ENCODE measurements at places on chromosomes 1 and 21.
A peak's percentile ranks its signal among the peaks of the same experiment; 100 is the strongest.

- no peak for DNase-seq
These were observed 2.8 kb downstream of the PPIH start for GRCh38 chr1:42660907-42661500.

GRCh38 chr1:97877307-97877706, 43.5 kb downstream of the DPYD start:
- no peak for DNase-seq

DNA sequence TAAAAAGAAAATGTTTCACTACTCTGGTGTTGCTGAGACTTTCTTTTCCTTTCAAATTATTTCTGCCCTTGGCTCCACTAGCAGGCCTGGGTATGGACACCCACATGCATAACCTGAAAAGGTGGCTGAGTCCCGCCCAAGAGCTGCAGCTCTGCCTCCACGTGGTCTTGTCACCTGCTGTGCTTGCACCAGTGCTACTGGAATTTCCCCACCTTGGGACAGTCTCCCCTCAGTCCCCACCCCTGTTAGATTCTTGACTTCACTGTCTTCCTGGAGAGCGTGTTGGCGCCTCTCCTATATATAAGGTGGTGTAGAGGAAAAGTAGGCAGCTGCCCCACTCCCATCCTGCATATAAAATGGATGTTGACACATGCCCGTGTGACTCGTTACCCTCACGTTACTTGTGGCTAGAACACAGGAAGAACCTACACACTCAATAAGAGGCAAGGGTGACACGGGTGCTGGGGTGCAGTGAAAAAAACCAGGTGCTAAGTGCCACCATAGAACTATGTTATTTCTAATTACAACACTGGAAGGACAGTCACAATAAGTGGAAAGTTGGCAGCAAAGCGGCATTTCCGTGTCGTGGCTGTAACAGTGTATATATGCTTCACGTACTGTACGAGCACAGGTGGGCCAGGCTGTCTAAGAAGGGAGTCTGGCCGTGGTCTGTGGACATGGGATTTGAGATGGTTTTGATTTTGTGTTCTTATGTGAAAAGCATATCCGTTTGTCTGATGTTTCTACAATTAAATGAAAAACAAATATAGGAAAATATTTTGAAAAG, 61.0 kb downstream of the POFUT2 start:
- no peak for DNase-seq

GRCh38 chr1:41397753-41398330, 36.6 kb downstream of the FOXO6 start:
- no peak for DNase-seq

DNA sequence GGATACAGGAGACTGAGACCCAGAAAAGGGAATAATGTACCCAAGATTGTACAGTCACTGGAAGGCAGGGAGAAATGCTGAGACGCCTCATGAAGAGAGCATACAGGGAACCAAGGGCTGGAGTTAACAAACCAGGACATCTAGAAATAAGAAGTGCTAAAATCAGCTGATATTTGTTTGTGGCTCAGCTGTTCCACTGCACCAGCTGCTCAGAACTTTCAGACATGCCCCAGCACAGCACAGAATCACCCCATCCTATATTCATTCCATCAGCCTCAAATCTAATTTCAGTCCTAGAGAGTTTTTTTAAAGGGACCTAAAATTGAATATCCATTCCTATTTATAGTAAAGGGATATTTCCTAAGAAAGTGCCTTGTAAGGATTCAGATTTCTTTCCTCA, 60.2 kb downstream of the DAB1 start:
- no peak for DNase-seq

DNA sequence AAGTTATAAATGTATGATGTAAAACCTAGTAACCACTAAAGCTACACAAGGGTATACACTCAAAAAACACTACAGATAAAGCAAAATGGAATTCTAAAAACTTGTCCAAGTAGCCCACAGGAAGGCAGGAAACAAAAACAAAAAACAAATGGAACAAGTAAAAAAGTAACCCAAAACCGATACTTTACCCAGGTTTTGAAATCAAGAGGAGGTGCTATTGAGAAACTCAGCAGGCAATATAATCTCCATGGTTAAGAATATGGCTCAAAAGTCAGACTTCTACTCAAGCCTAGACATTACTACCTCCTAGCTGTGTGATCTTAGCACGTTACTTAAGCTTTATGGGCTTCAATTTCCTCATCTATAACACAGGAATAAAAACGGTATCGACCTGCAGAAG, 13.3 kb downstream of the RBBP5 start:
- DNase-seq = no peak

DNA sequence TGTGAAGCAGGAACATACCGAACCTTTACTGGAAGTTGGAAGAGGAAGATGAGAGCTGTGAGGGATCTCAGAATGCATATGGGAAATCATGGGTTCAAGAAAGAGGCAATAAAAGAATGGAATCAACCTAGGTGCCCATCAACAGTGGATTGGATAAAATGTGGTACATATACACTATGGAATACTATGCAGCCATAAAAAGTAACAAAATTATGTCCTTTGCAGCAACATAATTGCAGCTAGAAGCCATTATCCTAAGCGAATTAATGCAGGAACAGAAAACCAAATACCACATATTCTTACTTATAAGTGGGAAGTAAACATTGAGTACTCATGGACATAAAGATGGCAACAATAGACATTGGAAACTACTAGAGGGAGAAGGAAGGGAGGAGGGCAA, 40.4 kb downstream of the NIBAN1 start:
- DNase-seq = no peak

GRCh38 chr1:168170564-168171508, 7.9 kb upstream of the TIPRL start:
- no peak for DNase-seq

GRCh38 chr1:176602388-176603004, 139.5 kb downstream of the PAPPA2 start:
- no peak for DNase-seq

GRCh38 chr1:19122668-19123067, 87.4 kb downstream of the UBR4 start:
- DNase-seq = peak; percentile 47

- DNase-seq = peak; percentile 27
These were observed 618 bp downstream of the JAM2 start for GRCh38 chr21:25639551-25640201.

DNA sequence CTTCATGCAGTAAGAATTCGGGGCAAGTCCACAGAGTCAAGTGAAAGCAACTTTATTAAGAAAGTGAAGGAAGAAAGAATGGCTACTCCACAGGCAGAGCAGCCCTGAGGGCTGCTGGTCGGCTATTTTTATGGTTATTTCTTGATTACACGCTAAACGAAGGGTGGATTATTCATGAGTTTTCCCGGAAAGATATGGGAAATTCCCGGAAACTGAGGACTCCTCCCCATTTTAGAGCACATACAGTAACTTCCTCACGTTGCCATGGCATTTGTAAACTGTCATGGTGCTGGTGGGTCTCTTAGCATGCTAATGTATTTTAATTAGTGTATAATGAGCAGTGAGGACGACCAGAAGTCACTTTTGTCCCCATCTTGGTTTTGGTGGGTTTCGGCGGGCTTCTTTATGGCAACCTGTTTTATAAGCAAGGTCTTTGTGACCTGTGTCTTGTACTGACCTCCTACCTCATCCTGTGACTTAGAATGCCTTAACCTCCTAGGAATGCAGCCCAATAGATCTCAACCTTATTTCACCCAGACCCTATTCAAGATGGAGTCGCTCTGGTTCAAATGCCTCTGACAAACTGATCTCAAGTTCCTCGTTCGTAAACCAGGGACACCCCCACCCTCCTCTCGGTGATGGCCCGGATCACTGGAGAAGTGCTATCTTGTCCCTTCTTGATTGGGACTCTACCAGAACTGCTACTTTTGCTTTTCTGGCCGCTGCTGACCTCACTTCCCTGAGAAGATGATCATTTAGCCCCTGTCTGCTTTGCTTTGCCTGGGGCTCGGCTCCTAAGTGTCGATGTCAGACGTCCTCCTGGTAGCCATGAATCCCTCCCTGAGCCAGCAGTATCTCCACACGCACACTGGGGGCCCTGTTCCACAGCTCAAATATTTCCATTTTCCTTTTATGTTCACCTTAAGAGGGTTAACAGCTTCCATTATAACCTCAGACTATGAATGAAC, 48.8 kb downstream of the CLSTN1 start:
- DNase-seq = no peak

GRCh38 chr1:151562661-151563060, 22.6 kb downstream of the TUFT1 start:
- DNase-seq = no peak

DNA sequence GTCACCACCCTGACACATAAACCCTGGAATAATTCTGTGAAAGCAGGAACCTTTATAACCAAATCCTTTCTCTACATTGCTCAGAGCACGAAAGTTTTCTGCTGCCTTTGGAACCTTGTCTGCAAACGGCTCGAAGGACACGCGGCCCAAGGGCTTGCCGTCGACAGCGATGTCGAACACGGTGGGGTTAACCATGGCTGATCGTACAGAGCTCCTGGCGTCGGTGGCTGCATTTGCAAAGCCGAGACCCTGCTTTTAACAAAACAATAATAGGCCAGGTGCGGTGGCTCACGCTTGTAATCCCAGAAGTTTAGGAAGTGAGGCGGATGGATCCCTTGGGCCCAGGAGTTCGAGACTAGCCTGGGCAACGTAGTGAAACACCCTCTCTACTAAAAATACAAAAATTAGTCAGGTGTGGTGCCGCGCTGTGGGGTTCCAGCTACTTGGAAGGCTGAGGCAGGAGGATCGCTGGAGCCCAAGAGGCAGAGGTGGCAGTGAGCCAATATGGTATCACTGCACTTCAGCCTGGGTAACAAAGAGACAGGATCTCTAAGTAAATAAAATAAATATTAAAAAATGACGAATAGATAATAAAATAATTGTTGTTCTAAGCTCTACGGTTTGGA, 2.2 kb upstream of the EIF2B3 start:
- DNase-seq = no peak

GRCh38 chr21:32698971-32699693, 28.7 kb downstream of the SYNJ1 start:
- no peak for DNase-seq

- no peak for DNase-seq
These were observed 2.2 kb upstream of the BCL9 start for GRCh38 chr1:147539122-147539575.

All from pancreas (tissue), 10 donors.